ENCODE measurements at places on chromosomes 3 and 15.

- no peak for DNase-seq
Measured at GRCh38 chr15:71436854-71437253, 321.6 kb downstream of the THSD4 start.

- DNase-seq = no peak
Measured at GRCh38 chr15:55770261-55770660, 27.3 kb upstream of the PRTG start.

DNA sequence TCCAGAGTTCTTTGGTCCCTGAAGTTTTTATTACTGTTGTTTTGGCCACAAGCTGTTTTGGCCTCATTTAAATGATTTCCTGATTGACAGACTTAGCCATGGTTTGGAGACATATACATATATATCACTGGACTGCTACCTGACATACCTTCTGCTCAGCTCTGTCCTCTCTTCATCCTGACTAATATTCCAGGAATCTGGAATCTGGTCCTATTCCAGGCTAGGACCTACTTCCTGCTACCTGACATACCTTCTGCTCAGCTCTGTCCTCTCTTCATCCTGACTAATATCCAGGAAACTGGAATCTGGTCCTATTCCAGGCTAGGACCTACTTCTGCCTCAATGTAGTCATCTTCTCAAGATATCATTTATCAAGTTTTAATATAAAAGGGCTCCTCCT lies 724.4 kb upstream of the ROBO1 start:
- DNase-seq = no peak

- DNase-seq = no peak
Measured at GRCh38 chr3:110254591-110254990, 817.0 kb upstream of the NECTIN3 start.

GRCh38 chr3:64299206-64299605 lies 73.9 kb upstream of the PRICKLE2 start:
- DNase-seq = no peak

- DNase-seq = no peak
Measured at GRCh38 chr3:101784855-101785613, 6.0 kb downstream of the NXPE3 start.

- no peak for DNase-seq
Measured at GRCh38 chr3:181564222-181564621, 147.5 kb upstream of the SOX2 start.

- no peak for DNase-seq
Measured at GRCh38 chr3:123809597-123809996, 74.5 kb downstream of the MYLK start.

GRCh38 chr3:72034986-72035385 lies 250.0 kb upstream of the PROK2 start:
- DNase-seq = no peak

GRCh38 chr3:99119385-99119784 lies 217.9 kb upstream of the DCBLD2 start:
- DNase-seq = no peak

DNA sequence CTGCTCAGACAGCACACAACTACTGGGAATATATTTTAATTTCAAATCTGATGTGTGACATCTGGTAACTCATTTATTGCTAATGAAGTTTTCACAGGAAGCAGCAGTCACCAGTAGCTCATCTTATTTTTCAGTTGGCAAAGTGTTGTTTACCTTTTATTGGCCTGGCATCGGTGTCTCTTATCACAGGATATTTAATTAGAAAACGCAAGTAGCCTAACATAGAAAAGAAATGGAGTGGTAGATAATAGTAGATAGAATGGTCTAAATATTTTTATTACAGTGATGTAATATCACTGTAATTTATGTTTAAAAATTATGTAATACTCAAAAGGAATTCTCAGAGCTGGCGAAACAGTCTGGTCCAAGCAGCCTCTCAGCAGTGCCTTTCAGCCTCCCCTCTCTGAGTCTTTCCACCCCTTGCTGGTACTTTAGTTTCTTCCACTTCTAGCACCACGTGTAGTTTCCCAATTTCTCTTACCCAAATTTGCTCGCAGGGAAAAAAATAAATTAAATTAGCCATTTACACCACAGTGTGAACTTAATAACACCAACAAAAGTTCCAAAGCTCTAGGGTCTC lies 31.9 kb downstream of the AGTR1 start:
- no peak for DNase-seq

GRCh38 chr3:170467007-170467406 lies 48.3 kb downstream of the CLDN11 start:
- peak; percentile 90 for DNase-seq

GRCh38 chr3:18444595-18445400 lies 19.7 kb upstream of the SATB1 start:
- DNase-seq = peak; percentile 68

GRCh38 chr3:36493051-36493450 lies 112.7 kb downstream of the STAC start:
- DNase-seq = no peak

DNA sequence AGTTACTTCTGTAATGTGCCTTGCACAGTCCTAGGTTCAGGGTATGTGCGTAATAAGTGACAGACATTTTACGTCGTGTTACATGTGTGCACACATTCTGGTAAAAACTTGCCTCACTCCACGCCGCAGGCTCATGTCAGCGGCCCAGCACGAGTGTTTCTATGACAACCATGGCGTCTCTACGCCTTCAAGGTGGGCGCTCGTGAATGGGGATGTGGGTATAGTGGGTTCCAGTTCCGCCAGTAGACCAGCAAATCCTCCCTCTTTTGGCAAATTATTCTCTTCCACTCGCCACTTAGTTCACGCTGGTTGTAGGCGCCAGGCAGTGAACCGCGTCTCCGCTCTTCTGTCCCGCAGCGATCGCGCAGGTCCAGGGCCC lies 40.3 kb downstream of the CHST14 start:
- DNase-seq = no peak

- DNase-seq = no peak
Measured at GRCh38 chr3:55180161-55180560, 252.3 kb upstream of the LRTM1 start.

DNA sequence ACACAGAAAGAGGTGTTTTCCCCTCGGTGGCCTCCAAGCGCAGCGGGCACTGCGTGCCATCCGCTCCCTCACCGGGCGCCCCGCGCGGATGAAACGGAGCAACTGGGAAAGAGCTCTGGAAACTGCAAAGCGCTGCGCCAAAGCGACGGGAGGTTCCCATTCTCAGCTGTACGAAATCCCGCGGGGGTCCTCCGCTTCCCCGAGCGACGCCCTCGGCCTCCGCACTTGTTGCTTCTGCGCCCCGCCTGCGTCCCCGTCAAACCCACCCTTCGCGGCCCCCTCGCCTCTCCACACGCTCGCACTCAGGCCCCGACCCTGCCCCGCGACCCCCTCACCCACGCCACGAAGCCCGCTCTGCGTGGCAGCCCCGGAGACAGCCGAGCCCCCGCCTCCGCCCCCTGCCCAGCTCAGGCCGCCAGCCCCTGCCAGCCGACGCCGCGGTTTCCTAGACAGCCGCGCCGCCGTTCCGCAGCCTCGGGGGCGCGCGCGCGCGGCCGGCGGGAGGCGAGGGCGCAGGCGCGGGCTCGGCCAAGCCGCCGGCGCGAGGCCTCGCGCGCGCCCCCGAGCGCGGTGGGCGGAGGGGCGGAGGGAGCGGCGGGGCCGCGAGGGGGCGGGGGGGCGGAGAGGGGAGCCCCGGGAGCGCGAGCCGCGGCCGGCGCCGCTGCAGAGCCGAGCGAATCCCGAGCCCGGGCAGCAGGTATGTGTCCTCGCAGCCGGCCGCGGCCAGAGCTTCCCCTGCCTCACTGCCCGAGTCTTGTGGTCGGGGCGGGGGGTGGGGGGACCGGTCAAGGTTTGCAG lies at the start of gene TMEM266:
TMEM266 (plus strand) TSS at position 666 of the 798 bp plus-strand sequence. CDS start 74,279 bp downstream, outside the sequence.
- DNase-seq = peak; percentile 84

- no peak for DNase-seq
Measured at GRCh38 chr15:68106656-68107055, 52.5 kb downstream of the PIAS1 start.

GRCh38 chr3:70488816-70489215 lies 176.4 kb upstream of the MDFIC2 start:
- no peak for DNase-seq

DNA sequence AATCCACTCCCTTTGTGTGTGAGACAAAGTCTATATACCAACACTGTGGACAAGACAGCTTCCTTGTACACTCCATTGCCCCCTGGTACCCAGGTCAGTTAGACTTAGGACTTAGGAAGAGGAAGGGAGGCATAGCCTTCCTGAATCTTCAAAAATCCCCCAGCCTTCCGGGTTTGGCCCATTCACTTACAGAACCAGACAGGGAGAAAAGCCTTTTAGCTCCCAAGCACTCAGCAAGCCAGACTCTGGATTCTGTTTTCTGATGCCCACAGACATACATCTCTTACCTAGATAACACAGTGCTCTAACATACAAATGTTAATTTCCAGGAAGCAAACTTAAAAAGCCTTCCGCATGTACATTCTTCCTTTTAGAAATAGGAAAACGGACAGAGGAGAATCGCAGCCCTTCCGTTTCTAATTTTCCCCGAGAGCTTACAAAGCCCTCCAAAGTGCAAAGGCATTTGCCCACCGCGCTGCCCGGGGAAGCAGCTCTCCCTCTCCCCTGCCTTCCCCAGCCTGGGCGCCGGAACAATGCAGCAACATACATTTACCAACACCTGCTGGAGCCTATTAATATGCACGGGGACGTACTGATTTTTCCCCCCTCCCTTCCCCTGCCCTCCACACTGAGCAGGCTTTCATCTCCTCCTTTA lies 442.0 kb downstream of the MAGI1 start:
- peak; percentile 58 for DNase-seq

DNA sequence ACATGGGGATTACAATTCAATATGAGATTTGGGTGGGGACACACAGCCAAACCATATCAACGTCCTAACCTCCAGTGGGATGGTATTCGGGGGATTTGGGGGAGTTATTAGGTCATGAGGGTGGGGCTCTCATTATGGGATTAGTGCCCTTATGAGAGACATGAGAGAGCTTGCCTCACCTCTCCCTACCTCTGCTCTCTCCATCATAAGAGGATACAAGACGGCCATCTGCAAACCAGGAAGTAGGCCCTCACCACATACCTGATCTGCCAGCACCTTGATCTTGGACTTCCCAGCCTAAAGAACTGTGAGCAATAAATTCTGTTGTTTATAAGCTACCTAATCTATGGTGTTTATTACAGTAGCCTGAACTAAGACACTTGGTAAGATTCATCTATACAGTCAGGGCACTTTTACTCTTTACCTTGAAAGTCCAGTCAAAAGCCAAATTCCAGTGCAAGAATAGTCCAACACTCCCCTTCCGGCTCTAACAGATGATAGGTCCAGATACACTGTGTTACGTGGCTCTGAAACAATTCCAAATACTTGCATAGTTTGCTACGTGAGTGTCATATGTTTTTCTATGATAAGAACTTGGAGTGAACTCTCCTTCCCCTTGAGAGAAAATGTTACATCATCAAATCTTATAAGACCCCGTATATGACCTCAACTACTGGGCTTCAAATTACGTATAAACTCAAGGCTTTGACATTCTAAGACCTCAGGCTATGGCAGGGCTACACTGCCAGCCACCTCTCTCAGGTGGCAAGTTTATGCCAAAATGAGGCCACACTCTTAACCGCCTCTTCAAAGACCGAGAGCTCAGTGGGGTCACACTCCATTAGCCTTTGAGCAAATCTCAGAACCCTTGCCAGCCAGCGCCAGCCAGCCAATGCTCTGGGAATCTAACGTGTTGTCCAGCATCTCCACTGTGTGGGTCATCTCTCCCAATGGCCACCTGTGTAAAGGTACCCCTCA lies 129.9 kb downstream of the XXYLT1 start:
- DNase-seq = no peak

- no peak for DNase-seq
Measured at GRCh38 chr15:75149867-75150709, 51.6 kb upstream of the C15orf39 start.

- DNase-seq = peak; percentile 16
Measured at GRCh38 chr3:45464336-45465170, 76.2 kb downstream of the LARS2 start.

GRCh38 chr15:70257047-70257446 lies 159.3 kb upstream of the TLE3 start:
- no peak for DNase-seq

GRCh38 chr3:152385761-152386160 lies 117.0 kb downstream of the MBNL1 start:
- no peak for DNase-seq

DNA sequence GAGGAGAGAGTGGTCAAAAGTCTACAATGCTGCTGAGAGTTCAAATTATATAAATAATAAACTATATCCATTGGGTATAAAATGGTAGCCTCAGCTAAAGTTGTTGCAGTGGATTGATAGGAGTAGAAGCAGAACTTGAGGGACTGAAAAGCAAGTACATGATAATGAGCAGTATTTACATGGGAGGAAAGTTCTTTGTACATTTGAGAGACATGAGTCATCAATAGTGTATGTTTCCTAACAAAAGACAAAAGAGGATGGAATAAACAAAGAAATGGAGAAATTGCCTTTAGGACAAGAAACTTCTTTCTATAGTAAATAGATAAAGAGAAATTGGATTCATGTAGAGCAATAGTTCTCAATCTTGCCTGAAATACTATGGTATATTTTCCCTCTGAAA lies 110.0 kb upstream of the PLSCR5 start:
- DNase-seq = no peak

GRCh38 chr3:30962493-30962892 lies 68.0 kb upstream of the GADL1 start:
- DNase-seq = no peak

DNA sequence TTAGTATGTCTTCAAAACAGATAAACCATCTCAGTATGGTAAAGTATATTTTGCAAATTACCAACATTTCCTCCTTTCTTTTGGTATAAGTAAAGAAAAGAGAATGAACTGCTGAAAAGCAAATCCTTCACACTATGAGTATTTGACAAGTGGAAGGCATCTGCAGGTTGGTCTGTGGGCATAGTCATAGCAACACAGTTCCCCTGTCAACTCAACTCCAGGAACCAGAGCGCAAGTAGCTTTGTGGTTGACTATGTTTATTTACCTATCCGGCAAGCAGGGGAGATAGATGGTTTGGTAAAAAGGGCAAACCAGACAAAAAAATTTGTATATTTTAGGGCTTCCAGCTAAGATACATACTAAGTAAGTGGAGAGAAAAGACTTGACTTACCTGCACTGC lies 88.3 kb upstream of the PPIB start:
- DNase-seq = no peak

DNA sequence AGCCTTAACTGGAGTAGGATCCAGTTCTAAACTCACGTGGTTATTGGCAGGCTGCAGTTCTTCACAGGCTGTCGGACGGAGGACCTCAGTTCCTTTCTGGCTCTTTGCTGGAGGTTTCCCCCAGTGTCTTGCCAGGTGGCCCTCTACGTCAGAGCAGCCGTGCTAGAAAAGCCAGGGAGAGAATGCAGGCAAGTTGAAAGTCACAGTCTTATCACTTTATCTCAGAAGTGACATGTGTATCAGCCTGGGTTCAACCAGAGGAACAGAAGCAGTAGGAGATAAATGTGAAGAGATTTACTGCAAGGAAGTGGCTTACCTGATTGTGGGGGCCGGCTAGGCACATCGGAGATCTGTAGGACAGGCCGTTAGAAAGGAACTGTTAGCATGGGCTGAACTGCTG lies 125.3 kb upstream of the BNIP2 start:
- no peak for DNase-seq

- DNase-seq = no peak
Measured at GRCh38 chr3:164371681-164372080, 706.6 kb downstream of the SI start.

GRCh38 chr3:183123891-183124290 lies 24.6 kb upstream of the MCCC1 start:
- no peak for DNase-seq
